Natural killer cell treated with Interleukin-12 subunit alpha and Interleukin-12 subunit beta and Interleukin-15 and Interleukin-18, amount 100 ng/mL, for 72 hours (primary cell): ENCODE measurements at places on chromosomes 3 and 15. TPM values are rescaled to one million over a fixed set of nuclear protein-coding genes. Genes with fewer than 3 reads are reported as not detected.

DNA sequence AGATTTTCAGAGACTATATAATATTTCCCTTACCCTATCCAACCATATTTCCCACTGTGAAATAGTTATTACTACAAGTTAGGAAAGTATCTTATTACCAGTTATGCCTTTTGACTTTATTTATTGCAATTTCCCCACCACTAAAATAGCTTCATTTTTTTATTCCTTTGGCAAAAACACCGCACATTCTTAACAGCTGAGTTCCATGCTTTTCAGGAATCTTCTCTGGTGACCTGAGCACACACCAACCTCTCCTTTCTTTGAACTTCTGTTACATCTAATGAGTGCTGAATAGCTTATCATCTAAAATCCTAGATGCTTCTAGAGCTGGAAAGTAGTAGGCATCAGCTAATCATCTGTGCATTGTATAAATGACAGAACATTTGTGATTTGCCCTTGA is 99.1 kb downstream of the UBE2E2 start:
- DNase-seq = no peak

- DNase-seq = peak; percentile 83
Measured at GRCh38 chr3:127673191-127674100, 694 bp downstream of the ABTB1 start.

GRCh38 chr15:88729581-88729980 is 73.7 kb upstream of the ACAN start:
- no peak for DNase-seq

DNA sequence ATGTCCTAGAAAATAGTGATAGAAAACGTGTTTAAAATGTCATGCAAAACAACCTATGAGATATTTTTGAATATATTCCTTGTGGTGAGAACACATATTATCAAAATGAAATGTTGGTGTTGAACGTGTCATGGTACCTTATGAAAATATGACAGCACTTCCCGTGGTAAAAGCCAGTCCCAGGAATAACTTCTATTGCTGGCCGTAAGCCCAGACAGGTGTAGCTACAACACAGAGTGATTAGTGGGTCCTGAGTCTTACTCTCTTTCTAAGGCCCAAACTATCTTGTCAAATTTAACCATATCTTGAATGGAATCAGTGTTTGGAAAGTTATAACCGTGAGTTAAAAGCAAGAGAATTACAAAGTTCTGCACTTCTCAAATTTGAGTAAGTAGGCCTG is 24.1 kb downstream of the RARB start:
- DNase-seq = no peak

GRCh38 chr15:55461447-55461846 is 46.6 kb downstream of the DNAAF4 start:
- DNase-seq = no peak

- no peak for DNase-seq
Measured at GRCh38 chr15:69161079-69161877, 843 bp downstream of the GLCE start.

- DNase-seq = no peak
Measured at GRCh38 chr3:150073031-150073430, 102.3 kb upstream of the PFN2 start.

DNA sequence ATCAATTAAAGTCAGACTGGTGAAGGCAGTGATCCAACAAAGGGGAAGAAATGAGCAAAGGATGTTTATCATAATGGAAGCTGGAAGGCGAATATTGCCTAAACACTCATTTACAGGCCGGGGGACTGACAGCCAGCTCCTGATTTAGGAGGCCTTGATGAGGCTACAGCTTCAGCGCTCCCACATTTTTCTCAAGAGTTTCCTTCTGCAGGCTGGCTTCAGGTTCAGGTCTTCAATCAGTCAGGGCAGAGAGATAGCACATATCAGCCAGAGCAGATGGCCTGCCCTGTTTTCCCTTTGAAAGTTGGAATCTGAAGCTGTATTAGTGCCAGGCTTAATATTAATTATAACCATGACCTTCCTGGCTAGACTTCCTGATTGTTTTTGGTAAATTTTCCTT is 218.9 kb downstream of the SV2B start:
- DNase-seq = no peak

DNA sequence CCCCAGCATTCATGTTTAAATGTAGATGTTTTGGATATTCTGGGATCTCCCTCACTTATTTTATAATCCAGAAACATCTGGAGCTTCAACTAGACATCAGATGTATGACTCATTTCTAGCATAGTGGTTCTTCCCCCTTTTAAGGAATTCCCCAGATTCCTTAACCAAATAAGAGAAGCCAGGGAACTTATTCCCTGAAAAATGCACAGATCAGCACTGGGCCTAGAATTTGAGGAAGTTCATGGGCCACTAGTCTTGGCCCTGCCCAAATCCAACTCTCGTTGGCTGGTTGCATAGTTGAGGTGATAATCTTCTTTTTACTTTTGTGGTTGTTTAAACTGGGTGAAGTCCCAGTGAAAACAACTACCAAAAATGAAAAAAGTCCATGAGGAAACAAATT is 20.4 kb downstream of the RARRES1 start:
- DNase-seq = no peak

DNA sequence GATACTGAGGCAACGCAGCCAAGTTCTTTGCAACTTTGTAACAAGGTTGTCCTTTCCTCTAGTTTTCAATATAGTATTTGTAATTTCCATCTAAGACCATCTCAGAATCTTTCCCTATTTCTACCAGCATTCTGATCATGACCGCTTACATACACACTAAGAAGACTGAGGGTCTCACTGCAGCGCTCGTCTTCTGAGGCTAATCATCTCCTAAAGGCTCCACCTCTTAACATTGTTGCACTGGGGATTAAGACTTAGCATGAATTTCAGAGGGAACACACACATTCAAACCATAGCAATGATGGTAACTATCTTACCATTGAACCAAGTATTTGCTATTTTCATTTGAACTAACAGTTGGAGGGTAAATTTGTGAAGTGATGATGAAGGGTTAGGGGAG is 463.3 kb upstream of the CCDC54 start:
- DNase-seq = no peak

DNA sequence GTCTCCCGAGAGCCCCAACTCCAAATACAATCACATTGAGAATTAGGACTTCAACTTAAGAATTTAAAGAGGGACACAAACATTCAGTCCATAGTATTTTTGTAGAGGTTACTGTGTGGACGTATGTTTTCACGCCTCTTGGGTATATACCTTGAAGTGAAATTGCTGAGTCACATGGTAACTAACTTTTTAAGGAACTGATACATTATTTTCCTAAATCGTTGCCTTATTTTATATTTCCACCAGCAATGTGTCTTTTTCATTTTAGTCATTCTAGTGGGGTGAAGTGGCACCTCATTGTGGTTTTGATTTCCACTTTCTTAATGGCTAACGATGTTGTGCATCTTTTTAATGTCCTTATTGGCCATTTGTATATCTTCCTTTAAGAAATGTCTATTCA is 11.8 kb downstream of the PARP15 start:
- no peak for DNase-seq

DNA sequence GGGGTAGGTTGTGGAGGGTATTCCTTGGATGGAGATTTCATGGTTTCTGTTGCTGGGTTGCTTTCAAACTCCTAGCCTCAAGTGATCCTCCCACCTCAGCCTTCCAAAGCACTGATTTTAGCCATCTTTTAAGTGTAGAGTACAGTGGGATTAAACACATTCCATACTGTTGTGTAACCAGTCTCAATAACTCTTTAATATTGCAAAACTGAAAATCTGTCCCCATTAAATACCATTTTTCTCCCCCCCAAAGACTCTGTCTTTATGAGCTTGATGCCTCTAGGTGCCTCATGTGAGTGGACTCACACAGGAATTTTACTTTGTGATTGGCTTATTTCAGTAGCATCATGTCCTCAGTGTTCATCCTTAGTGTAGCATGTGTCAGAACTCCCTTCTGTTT is 74.7 kb upstream of the ATP10A start:
- no peak for DNase-seq

- DNase-seq = no peak
Measured at GRCh38 chr15:62147551-62147950, 17.5 kb downstream of the C2CD4B start.

DNA sequence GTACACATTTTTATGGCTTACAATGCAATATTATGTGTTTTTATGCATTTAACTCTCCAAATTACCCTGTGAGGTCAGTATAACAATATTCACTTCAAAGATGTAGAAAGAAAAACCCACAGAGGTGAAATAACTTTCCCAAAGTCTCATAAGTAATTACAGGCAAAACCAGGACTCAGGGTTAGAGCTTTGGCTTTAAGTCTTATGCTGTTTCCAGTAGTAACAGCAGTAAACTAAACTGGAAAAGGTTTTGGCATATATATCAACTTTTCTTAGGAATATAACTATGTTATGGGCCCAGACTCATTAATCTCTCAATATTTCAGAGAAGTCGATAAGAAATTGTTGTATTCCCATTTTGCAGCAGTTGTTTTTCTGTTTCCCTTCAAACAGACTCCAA is 206.3 kb upstream of the KCNMB2 start:
- no peak for DNase-seq

- no peak for DNase-seq
Measured at GRCh38 chr3:128335621-128336296, 130.9 kb downstream of the DNAJB8 start.

- DNase-seq = no peak
Measured at GRCh38 chr3:186003610-186004009, 65.8 kb upstream of the TRA2B start.

GRCh38 chr15:30924353-30924752 is 20.6 kb downstream of the FAN1 start:
- DNase-seq = no peak

- DNase-seq = no peak
Measured at GRCh38 chr3:181549266-181549665, 162.5 kb upstream of the SOX2 start.

- DNase-seq = no peak
Measured at GRCh38 chr3:51932471-51933370, 9.0 kb downstream of the RRP9 start.

- DNase-seq = peak; percentile 22
Measured at GRCh38 chr3:51716805-51717204, 9.9 kb downstream of the GRM2 start.

DNA sequence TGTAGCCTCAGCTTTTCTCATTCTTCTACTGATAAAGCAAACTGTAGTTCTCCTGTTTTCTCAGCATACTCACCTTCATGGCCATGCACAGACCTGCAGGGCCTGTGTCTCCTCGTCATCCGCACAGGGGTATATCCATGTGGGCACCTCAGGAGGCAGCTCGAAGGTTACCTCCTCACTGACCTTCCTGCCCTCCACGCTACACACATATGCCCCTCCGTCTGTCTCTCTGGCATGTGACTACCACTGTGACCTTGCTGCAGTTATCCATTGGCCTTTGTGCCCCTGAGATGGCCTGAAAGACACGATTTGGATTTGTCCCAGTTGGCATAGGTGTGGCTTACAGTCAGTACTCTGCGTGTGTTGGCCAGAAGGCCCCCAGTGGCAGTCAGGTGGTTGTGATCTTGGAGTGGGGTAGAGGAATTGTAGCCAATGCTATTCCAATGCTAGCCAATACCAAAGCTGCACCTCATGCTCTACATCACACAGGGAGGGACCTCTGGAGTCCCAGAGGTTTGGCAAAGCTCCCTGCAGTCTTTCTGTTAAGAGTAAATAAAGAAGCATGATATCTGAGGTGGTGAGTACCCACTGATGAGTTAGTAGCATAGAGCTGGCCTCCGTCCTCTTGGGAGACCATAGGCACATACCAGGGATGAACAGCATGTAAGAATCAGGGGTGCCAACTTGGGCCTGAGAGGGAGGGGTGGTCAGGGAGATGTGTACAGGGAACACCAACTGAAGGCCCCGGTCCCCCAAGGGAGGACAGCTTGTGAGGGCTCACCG is 143.4 kb downstream of the EEFSEC start:
- DNase-seq = no peak

GRCh38 chr3:84961011-84961410 is 2.2 kb downstream of the CADM2 start:
- no peak for DNase-seq

- no peak for DNase-seq
Measured at GRCh38 chr3:36373084-36373483, 7.2 kb upstream of the STAC start.

DNA sequence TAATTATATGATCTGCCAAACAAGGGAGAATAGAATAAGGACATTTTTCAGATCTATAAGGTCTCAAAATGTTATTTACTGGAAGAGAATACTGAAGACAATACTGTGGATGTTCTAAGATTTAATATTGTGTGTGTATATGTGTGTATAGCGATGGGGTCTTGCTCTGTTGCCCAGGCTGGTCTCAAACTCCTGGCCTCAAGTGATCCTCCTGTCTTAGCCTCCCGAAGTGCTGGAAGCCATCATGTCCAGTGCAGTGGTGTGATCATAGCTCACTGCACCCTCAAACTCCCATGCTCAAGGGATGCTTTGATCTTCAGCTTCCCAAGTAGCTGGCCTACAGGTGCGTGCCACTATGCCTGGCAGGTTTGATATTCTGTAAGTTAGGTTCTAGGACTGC is 91.3 kb downstream of the NBEAL2 start:
- DNase-seq = no peak

DNA sequence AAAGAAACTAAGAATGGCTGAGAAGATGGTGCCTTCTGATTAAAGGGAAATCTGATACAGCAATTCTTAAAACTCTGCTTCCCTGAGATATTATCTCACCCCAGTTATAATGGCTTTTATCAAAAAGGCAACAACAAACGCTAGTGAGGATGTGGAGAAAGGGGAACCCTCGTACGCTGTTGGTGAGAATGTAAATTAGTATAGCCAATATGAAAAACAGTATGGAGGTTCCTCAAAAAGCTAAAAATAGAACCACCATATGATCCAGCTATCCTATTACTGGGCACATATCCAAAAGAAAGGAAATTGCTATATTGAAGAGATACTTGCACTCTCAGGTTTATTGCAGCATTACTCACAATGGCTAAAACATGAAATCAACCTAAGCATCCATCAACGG is 65.1 kb downstream of the GOLIM4 start:
- DNase-seq = no peak

DNA sequence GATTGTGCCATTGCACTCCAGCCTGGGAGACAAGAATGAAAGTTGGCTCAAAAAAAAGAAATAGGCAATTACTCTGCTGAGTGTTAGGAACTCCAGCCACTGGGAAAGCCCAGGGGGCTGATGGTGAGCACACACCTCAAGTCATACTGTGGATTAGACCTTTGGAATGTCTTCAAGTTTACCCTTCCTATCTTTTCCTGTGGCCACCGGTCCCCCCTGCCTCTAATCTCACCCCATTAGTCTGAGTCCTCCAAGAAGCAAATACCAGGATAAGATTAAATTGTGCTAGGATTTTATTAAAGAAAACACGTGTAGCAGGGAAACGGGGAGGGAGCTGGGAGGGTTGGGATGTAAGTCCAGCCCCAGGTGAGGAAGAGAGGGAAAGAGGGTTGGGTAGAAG is 31.6 kb downstream of the TMEM40 start:
- DNase-seq = no peak

GRCh38 chr3:146250449-146251382 is at the start of gene PLSCR4:
PLSCR4 (minus strand) TSS chr3:146251105; CDS start chr3:146222071, 29,034 bp downstream.
- DNase-seq = no peak

The CHRM5 gene
- not detected for total RNA-seq

The CPEB1 gene
- not detected for total RNA-seq

The MFSD1 gene
- 21.9 TPM for total RNA-seq

The CAV3 gene
- not detected for total RNA-seq

The MCF2L2 gene
- total RNA-seq = 3.0 TPM

The FAM107A gene
- total RNA-seq = not detected

The LRRC3B gene
- not detected for total RNA-seq

The LRRC31 gene
- total RNA-seq = not detected
